Activated CD4-positive, alpha-beta T cell treated with anti-CD3 and anti-CD28 coated beads, Interleukin-2, amount 50 U/mL, for 1 hour (primary cell): ENCODE measurements at places on chromosomes 6 and 20.

DNA sequence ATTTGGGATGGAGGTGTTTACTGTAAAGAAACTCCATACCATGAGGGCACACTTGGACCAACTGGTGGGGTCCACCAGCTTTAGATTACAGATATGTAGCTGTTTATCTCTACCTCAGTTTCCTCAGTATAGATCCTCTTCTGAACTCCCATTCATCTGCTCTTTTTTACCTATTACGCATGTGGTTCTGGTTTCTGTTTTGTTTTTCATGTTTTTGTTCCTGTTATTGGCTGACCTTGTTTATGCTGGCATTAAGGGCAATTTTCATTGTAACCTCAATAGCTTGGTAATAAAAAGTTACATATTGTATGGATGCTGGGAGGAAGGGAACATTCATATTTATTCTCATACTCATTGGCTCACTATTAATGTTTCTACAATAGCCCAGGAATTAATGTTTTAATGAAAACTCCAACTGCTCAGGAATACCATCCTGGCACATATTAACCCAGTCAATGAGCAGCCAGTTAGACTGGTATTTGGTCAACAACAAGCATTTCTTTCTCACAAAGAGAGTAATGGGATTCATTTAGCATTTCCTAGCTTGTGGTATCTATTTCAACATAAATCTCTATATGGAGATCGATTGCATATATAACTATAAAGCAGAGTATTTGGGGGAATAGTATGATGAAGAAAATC, 83.8 kb upstream of the FAM184A start:
- no peak for DNase-seq

DNA sequence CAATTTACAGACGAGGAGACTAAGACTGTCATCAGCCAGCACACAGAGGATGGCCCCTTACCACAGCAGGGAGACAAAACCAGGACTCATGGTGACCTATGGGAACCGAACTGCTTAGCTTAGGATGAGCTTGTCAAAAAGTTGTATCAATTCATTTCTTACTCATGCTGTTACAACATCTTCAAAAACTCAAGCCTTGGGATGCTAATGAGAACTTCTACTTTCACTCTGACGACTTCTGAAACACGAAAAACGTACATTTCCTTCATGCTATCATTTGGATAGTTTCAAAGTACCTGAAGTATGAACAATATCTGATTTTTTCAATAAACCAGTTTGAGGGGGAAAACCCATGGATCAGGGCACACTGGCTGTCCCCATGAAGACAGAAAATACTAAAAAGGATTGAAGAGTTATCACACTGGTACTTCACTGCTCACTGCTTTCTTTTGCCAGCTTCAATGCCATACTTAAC, 31.9 kb downstream of the HIVEP2 start:
- DNase-seq = no peak

DNA sequence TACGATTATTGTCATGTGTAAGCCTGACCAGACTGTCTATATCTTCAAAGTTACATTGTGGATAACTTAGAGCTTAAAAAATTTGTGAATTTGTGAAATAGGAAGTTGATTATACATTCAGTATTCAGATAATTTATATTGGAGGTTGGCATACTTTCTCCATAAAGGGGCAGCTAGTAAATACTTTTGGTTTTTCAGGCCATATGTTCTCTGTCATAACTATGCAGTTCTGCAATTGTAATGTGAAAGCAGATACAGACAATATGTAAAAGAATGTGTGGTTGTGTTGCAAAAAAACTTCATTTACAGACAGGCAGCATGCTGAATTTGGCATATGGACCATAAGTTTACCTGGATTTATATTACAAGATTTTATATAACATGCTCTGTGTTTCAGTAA, 29.3 kb downstream of the HSF2 start:
- DNase-seq = no peak

DNA sequence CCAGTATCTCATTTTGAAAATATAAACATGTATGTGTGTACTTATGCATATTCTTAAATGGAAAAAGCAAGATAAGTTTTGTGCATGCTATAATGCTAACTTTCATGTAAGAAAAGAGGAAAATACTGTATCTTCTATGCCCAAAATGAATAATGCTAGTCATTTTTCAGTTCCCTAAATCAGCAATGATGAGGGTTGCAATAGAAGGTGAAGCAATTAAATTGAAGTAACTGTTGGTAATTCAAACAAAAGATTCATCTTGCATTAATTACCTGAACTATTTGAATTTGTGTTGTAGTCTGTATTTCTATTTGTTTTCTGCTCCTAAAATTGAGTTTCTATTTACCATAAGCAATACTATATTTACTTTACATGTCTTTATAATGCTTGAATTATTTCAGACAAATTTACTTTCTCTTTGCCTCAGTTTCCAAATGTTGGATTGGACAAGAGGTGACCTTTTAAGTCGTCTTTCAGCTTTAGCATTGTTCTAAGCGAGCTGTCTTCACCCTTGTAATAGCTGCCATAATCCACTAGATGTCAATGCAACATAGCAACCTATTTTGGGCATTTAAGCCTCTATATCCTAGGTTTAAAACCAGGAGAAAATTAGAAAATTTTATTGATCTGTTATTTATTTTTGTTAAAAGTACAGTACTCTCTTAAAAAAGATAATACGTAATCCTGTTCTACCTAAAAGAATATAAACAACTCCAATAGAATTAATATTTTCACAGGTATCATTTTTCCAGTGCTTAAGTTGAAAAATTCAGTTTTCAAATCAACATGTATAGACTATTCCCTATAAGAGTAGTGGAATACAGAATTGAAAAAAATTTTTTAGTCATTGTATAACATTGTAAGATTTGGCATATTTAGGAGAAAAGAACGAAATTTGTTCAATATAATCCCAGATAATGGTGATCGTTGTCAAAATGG, 52.3 kb upstream of the IFNGR1 start:
- no peak for DNase-seq

DNA sequence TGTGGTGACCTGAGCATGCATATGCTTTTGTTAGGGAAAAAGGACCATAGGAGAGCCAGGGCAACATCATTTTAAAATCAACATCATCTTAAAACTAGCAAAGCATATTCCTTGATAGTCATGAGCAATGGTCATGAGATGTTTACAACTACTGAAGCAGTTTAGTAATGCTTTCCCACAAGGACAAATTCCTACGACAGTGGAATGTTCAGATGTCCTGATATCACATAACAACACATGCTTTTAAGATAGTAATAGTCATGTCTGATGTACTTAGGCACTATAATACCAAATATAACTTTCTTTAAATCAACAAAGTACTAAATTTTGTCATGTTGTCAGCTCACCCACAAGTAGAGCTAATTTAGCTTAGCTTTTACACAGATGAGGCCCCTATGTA, 370.3 kb downstream of the HTR1B start:
- no peak for DNase-seq

- DNase-seq = no peak
Observed at GRCh38 chr6:145483191-145483996, 251.9 kb downstream of the EPM2A start.

- DNase-seq = no peak
Observed at GRCh38 chr6:111228094-111228493, 140.8 kb downstream of the SLC16A10 start.

DNA sequence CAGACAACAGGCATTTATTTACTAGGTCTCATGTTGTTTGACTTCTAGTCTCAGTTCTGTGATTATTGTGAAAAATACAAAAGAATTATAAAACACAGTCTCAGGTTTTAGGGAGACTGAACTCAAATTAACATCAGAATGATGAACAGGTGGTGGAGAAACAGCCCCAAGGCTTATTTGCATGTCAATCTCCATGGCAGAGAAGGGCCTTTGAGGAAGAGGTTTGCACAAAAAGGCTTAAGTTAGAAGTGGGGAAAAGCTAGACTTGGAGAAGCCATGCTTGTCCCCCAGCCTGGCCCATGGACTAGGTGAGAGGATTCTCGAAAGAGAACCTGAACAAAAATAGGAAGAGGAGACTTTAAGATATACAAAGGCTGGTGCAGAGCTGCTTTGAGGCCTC, 183.3 kb downstream of the EDN1 start:
- DNase-seq = no peak

DNA sequence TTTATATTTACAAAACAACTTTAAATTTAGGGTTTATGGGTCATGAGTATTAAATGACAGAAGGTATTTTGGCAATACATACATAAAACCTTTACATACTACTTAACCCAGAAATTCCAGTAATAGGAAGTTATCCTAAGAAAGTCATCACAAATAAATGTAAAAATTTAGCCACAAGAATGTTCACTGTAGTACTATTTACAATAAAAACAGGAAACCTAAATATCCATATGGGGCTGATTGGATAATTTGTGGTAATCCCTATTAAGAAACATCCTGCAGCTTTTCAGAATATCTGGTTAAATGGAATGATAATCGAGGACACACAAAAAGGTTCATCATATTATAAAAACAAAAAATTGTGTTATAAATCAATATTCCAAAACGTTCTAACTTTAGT, 44.4 kb downstream of the TRAM2 start:
- no peak for DNase-seq

GRCh38 chr20:41178495-41178894, 41.2 kb downstream of the PLCG1 start:
- no peak for DNase-seq

- no peak for DNase-seq
Observed at GRCh38 chr6:166769648-166770047, 142.6 kb upstream of the RPS6KA2 start.

- no peak for DNase-seq
Observed at GRCh38 chr6:3209114-3210023, 18.1 kb downstream of the TUBB2B start.

- DNase-seq = no peak
Observed at GRCh38 chr20:48897305-48898010, 24.1 kb upstream of the ARFGEF2 start.

DNA sequence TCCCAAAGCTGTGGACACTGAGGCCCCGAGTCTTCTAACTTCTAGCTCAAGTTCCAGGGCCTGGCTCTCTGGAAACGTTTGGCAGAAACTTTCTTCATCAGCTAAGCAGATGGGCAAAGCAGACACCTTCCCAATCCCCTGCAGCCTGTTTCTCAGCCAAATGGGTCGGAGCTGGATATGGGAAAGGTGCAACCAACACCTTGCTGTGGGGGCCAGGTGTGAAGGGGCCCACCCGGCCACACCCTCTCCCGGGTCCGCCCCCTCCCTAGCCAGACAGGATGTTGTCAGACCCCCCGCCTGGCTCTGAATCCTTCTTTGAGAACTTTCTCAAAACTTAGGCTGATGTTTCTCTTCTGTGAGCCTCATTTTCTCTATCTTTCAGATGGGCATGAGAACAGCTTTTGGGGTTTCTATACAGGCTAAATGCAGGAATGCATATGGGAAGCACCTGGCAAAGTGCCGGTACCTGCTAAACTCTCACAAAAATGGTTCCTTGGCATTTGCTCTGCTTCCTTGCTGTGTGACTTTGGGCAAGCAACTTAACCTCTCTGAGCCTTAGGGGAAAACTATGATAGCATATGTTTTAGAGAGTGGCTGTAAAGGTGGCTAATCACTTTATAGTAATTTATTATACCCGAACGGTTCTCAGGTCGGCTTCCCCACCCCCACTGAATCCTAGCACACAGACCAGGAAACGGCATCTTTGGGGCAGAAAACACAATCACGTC, 1.8 kb downstream of the SNAI1 start:
- DNase-seq = no peak

DNA sequence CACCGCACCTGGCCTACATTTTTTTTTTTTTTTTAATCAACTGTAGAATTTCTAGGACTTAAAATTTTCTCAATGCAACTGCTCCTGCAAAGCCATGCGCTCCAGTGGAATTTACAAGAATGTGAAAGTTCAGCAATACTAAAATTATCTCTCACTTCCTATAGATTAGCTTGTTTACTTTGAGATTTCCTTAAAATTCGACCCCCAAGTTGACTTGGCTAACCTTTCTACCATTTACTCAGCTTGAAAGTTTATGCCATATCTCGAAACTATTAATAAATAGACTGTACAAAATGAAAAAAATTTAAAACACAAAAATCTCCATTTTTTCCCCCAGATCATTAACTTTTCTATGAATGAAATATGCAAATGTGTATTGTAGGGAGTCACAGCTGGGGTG, 64.3 kb downstream of the ZBTB2 start:
- DNase-seq = no peak

DNA sequence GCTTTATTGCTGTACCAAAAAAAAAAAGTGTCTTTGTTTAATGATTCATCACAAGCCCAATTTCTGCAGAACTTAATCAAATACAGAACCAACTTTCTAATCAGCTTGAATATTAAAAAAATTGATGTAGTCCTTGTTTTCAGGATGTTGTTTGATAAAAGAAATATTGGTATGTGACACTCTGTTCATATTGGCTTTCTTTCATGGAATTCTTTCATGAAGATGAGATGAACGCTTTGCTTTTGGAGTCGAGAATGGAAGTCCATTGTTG, 184.3 kb downstream of the ZNF217 start:
- DNase-seq = no peak

- DNase-seq = no peak
Observed at GRCh38 chr20:60967431-60968316, 284.4 kb upstream of the CDH4 start.

DNA sequence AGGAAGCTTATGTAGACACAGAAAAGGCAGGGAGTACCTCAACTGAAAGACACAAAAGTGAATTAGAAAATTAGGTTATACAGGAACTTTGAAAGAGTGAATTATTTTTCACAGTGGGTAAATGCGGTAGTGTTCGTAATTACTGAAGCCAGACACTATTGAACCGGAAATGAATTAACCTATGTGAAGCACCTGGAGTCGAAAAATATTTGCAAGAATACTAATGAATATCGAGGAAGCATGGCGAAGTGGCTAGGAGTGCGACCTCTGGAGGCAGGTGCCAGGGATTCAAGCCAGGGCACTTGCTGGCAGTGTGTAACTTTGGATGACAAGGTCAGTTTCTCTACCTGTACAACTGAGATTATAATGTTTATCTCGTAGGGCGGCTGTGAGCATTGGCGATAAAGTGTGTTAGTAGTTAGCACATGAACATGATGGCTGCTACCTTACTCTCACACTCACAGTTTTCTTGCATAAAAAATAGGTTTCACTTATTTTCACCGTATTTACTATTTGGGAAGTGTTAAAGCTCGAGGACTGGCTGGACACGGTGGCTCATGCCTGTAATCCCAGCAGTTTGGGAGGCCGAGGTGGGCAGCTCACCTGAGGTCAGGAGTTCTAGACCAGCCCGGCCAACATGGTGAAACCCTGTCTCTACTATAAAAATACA, 567 bp upstream of the SLC18B1 start:
- peak; percentile 67 for DNase-seq

DNA sequence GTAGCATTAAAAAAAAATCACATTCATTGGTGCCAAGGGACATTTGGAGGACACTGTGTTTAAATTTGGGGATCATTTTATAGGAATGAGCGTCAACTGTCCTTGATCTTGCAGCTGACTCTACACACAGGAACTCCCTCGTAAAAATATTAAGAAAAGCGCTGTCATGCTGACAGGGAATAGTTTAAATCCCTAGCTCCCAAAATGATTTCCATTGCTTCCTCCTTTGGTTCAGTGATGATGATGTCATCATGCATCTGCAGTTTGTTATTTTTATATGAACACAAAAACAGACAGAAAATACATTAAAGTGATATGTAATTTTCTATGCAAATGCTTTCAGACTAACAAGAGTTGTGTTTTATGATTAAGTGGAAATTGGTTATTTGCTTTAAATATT, 275.6 kb downstream of the BTBD9 start:
- DNase-seq = no peak
